CD4-positive, alpha-beta memory T cell (primary cell): ENCODE measurements at places on chromosomes 5 and 9. TPM values are rescaled to one million over a fixed set of nuclear protein-coding genes. Genes with fewer than 3 reads are reported as not detected.

- DNase-seq, result no peak
These were observed 8.4 kb upstream of the PPP1R2B start for GRCh38 chr5:156841737-156842136.

DNA sequence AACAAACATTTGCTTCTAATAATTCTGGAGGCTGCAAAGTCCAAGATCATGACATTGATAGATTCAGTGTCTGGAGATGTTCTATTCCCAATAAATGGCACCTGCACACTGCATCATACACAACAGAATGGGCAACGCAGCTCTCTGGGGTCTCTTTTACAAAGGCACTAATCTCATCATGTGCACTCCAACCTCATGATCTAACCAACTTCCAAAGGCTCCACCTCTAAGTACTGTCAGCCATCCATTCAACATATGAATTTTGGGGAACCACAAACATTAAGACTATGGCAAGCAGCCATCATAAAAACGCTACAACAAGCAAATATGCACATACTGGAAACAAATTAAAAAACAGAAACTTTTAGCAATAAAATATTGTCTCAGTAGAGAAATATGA, 121.1 kb downstream of the CYLC2 start:
- DNase-seq, result no peak

DNA sequence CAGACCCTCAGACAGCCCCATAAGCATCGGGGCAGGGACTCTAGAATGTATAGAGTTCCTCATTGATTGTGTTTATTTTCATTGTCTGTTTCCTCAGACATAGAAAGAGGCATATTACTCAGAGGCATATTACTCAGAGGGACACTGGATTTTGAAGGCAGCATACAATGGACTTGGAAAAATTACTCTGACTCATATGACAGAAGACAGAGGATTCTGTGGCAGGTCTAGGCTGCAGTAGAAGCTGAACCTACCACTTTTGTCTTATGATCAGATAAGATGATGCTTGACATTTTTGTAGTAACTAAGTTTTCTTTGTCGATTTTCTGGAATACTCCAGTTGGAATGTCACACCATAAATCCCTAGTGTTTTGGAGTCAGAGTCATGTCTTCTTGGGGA, 105.2 kb downstream of the ST8SIA4 start:
- DNase-seq, result no peak

- DNase-seq, result no peak
These were observed 351.7 kb downstream of the CWC27 start for GRCh38 chr5:65120371-65120967.

DNA sequence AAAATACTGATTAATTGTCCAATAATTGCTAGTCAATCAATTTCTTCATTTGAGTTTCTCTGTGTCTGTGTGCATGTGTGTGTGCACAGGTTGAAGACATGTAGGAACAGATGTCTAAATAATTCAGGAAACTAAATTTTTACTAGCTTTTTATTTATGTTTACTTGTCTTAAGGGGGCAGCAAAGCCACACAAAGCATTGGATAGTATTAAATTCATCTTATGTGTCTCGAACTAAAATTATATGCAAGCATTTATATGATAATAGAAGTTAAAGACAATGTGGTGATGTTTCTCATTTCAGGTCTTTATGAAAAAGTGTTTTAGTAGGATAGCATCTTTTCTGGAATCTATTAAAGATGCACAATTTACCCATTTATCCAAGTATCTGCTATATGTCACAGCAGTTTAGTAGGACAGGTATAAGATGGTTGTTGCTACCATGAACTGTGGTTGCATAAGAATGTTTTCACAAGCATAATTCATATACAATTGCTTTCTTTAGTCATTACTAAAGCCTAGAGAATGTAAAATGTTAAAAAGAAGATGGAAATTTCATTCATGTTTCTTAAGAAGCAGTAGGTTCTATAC, 784.6 kb upstream of the NUDT12 start:
- no peak for DNase-seq

The HSPB3 gene
- not detected for total RNA-seq

DNA sequence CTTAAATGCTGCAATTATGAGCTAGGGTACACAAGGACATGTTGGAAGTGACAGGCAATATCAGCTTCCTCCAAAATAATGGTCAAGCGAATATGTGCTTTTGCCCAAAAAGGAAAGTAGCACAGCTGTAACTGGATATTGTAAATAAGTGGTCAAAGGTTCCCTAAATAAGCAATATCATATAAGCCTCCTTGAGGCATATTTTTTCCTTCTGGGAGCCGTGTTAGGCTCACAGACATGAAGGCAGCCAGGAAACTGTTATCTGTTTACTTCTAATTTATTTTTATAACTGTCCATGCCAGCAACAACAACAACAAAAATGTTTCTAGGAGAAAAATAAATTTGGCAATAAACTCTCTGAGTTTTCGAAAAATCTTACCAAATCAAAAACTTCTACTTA, 648.3 kb downstream of the PDE4D start:
- no peak for DNase-seq

DNA sequence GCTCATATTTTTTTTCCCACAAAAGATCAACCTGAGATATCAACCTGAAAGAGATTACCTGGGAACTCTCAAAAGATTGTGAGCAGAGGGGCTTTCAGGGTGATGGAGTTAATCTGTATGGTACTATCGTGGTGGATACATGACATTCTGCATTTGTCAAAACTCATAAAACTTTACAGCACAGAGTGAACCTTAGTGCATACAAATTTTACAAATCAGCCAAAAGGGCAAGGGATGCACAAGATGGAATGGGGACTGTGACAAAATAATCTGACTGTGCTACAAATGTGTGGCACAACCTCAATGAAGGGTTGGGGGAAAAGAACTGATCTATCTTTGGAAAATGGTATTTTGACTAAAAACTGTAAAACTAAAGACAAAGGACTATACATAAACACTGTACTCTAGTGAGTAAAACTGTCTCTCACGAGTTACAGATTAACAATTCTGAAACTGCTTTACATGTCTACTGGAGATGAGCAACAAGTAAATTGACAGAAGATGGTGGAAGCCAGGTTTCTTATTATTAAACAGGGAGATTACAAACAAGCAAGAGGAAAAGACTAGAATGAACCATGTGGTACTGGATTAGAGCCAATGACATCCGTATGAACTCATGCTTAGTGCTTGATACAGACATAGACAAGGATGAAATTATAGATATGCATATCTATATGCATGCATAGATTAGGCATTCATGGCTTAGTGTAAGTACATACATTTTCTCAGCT, 24.8 kb upstream of the RLN1 start:
- DNase-seq, result no peak

The FGF1 gene
- not detected for total RNA-seq

DNA sequence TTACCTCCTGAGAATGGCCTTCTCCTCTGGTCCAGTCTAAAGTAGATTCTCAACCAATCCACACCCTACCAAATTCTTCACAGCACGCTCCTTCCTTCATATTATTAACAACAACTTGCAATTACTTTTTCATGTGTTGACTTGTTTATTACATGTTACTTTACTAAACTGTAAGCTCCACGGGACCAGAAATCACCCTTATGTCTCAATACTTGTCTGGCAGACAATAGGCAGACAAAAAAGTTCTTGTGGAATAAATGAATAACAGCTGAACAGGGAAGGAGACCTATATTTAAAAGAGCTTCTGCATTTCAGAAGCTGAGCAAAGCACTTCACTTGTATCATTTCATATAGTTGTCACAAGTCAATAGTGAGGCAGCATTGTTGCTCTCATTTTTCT, 5.7 kb upstream of the WWC1 start:
- no peak for DNase-seq

DNA sequence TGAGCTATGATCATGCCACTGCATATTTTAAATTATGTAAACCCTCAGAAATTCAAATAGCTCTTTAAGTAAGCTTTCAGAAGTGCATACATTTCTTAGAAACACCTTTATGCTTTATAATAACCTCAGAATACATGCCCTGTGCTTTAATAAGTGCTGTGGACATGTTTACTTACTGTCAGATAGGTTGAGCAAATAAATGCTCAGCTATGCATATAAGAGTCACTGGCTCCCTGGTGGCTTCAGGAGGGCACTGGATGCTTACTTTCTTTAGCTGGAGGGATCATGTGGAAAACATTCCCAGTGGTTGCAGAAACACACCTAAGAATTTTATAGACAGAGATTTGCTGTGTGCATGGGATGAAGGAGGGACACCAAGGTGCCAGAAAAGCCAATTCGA, 74.4 kb downstream of the PDE6A start:
- no peak for DNase-seq

DNA sequence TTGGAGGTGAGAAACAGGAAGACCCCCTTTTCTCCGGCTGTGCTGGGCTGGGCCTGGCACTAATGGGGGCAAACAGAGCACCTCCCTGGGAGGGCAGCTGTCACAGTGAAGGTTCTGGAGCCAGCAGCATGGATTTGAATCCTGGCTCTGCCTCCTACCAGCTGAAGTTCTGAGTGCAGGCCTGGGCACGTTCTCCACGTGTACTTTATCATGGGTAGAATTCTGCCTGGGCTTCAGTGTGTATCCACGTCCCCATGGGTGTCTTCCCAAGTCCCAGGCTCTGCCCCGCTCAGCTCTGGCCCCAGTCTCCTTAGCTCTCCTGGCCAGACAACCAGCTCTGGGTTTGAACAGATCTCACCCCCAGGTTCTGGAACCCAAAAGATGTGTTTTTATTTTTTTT, 223.2 kb downstream of the PBX3 start:
- DNase-seq, result no peak

The PCDHA1 gene
- not detected for total RNA-seq

GRCh38 chr5:173624282-173624681, 7.8 kb upstream of the BOD1 start:
- DNase-seq, result no peak

GRCh38 chr9:120714846-120715388, 647 bp upstream of the MEGF9 start:
- DNase-seq, result no peak

DNA sequence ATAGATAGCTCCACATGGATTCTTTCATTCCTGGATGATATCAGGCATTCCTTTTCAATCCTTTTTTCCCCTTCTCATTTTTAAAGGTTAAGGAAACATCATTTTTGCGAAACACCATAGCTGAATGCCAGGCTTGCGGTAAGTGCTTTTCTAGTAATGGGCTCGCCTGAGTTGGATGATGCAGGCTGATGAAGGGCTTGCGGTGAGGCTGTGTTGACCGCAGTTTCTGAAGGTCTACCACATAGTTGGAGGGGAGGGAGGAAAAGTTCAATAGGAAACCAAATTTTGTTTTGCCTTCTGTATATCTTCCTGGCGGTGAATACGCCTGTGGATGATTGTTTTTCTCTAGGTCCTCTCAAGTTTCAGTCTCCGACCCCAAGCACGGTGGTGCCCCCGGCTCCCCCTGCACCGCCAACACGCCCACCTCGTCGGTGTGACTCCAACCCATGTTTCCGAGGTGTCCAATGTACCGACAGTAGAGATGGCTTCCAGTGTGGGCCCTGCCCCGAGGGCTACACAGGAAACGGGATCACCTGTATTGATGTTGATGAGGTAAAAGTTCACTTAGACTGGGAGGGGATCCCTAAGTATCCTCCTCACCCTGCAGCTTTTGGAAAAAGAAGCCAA, 24.3 kb downstream of the THBS4 start:
- DNase-seq, result no peak

DNA sequence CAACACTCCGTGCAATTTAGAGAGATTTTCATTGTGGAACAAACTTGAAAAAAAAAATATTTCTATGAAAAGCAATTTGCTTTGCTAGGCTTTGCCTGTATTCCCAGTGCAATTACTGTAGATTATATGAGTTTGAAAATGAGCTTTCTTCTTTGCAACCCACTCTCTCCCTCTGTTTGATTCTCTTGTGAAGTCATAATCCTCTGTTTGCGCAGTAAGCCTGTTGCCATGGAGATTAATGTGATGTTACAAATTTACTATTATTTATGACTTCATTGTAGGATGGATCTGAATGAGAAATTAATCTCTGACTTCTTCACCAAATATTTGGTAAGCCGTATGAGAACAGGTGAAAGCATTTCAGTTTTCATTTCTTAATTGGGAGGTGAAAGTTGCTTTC, 320.3 kb downstream of the SPATA31D1 start:
- DNase-seq, result no peak

The SLC4A9 gene
- not detected for total RNA-seq

DNA sequence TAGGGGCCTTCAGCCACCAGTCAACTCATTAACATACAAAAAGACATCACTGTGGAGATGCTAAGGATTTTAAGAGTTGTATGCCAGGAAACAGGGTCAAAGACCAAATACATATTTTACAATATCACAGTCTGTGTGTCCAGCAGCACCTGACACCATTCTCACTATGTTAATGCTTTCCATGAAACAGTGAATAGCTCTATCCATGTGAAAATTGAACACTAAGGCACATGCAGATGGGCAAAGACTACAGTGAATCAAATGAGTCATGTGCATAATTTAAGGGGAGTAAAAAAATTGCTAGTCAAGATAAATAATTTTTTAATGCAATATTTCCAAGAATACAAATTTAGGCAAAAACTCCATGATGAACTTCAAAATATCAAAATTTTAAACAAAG, 7.6 kb upstream of the SPATA31E1 start:
- DNase-seq, result no peak

The CNTNAP3B gene
- not detected for total RNA-seq

DNA sequence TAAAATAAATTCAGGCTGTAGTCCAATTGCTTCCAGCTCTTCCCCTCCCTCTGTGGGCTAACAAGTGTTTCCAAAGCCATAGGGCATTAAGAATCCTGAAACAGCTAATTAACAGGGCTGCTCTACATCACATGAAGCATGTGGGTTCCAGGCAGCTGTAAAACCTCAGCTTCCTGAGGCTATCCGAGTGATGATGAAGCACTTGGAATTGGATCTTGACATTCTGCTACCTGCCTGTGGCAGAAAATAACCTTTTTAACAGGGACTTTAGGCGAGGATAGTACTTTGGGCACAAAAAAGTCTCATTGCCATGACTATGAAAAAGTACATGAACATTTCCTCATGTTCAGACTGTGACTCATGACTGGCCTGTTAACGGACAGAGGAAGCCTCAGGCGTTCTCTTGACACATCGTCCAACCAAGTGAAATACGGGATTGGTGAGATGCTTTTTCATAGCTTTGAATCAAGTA, 107.2 kb downstream of the PDE4D start:
- no peak for DNase-seq

The CDKN2A gene
- 6.1 TPM for total RNA-seq
